Stimulated activated CD8-positive, alpha-beta memory T cell treated with anti-CD3 and anti-CD28 coated beads, Interleukin-7, amount 100 ng/mL, for 24 hours (primary cell): ENCODE measurements at places on chromosomes 6 and 20.

DNA sequence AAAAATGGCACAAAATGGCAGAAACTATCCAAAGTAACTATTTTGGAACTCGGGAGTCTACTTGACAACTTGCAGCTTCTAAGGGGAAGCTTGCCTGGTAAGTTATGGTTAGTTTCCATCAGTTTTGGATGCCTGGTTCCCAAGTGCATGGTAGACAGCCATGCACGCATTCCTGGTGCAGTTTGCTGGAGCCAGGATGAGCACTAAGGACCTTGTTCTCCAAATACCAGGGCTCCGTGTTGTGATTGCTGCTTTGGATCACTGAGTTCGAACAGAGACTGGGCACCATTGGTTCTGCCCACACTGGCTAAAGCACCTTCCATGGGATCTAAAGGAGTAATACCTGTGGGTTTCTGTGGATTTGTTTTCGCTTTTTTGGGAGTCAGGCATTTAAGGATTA is 103.7 kb downstream of the FAM120B start:
- DNase-seq: no peak

GRCh38 chr6:73400656-73401055 is 6.0 kb downstream of the DDX43 start:
- no peak for DNase-seq

- no peak for DNase-seq
Observed at GRCh38 chr20:62309947-62310756, 7.4 kb downstream of the ADRM1 start.

DNA sequence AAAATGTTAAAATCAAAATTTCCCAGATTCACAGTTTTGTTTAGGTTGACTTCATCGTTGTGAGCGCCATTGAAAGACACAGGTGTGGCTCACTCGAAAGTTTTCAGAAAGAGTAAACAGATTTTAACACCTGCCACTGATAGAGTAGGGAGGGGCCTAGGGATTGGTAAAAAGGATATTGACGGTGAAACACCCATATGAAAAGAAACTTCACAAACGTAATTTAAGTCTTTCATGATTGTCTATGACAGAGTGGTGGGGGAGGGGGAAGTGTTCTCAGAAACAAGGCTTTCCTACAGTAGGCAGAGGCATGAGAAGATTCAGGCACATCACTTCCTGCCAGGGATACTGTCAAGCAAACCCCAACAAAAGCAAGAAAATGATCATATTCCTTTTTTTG is 101.4 kb downstream of the PERP start:
- DNase-seq: no peak

GRCh38 chr6:34056305-34057108 is 89.4 kb downstream of the GRM4 start:
- no peak for DNase-seq

GRCh38 chr6:39898625-39899024 is 35.6 kb downstream of the MOCS1 start:
- no peak for DNase-seq

GRCh38 chr6:139602577-139602976 is 228.1 kb upstream of the CITED2 start:
- DNase-seq: no peak

DNA sequence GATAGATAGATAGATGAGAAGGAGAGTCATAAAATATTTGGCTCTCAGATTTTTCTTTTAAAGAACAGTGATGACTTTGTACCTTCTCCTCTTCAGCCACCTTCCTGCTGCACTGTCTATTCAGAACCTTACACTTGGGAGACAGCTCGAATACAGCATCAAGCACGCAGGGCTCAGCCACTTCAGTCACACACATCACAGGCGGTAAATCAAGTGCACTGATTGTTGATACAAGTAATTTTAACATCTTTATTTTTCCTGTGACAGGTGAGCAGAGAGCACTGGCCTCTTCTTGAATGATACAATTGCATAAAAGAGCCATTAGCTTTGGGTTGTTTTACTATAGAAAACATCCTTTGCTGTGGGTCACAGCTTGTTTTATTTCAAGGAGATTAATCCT is 1118.5 kb upstream of the EYS start:
- no peak for DNase-seq

DNA sequence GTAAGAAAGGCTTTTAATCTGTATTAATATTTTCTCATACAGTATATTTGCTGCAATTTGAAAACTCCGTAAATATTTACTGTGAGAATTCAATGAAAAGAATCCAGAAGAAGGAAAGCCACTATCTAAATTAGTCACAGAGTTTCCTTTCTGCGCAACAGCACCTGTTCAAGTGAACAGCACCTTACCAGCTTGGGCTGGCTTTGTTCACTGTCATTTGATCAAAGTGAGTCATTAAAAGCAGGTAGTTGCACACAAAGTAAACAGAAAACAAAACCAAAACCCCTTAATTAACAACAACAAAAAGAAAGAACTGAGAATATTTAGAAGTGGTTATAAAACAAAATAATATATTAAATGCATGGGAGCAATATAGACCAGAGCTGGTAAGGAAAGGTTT is 12.8 kb downstream of the SMLR1 start:
- DNase-seq: no peak

GRCh38 chr20:43446361-43446879 is 11.3 kb upstream of the SRSF6 start:
- DNase-seq: no peak

DNA sequence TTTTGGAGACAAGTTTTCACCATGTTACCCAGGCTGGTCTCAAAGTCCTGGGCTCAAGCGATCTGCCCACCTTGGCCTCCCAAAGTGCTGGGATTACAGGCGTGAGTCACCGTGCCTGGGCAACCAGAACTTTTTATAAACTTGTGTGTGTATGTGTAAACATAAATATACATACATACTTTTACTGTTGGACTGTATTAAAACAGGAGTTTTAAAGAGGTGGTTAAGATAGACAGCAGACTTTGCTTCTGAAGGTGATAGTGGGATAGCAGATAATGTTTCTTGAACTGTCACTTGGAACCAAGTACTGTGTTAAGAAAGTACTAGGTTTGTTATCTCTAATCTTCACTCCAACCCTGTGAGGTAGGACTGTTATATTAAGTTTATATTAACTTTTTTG is 28.6 kb upstream of the MAPK13 start:
- DNase-seq: no peak

DNA sequence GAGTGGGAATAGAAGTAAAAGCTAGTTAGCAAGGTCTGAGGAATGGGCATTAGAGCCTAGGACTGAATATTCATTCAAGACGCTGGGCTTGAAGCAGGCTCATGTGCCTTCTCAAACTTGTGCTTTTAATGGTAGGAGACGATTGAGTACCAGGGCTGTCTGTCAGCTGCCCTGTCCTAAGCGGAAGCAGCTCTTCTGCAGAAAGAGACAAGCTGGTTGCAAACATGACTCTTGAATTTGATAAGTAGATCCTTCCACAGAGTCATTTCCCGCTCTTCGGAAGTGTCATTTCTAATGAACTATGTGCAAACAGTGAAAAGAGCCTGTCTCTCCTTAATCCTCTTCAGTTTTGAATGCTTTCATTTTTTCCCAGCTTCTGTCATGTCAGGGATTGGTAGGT is 176.4 kb downstream of the TFAP2B start:
- DNase-seq: no peak

DNA sequence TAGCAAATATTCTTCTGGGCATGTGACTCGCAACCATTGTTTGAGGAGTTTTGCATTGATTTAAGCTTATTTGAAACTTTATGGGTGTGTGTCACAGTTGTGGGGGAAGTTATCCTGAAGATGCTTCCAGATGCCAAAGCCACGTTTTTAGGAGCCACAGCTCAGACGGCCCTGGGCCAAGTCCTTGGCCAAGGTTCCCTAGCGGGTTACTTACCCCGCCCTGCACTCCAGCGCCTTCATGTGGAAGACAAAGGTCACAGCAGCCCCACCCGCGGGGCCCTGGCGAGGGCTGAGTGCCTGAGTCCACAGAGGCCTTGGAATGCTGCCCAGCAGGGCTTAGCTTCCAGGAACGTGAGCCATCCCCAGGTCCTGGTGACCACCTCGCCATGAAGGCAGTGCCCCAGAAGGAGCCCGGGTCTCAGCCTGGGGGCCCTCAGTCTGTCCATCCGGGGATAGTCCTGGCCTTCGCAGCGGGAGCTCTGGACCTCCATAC is 308.3 kb downstream of the CDH4 start:
- DNase-seq: no peak

DNA sequence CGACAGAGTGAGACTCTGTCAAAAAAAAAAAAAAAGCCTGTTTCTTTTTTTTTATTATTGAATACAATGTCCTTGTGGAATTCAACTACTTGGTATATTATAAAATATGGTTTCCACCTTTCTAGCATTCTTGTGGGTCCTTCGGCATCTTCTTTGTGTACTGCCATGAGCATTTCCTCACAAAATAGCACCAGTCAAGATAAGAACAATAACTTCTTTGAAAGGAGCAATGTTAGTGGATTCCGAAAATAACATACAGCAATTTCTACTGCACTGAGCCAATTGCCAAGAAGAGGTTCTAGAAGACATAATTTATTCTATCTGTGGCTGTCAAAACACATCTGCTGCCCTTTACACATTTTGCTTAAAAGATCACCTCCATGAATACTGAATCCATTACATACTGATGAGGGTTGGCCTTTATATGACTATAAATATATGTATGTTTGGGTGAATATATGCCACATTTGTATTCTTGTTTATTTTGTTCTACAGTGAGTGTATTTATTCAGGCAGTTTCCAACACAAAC is 19.1 kb upstream of the SPTLC3 start:
- no peak for DNase-seq

- no peak for DNase-seq
Observed at GRCh38 chr6:16639684-16640480, 121.4 kb downstream of the ATXN1 start.

DNA sequence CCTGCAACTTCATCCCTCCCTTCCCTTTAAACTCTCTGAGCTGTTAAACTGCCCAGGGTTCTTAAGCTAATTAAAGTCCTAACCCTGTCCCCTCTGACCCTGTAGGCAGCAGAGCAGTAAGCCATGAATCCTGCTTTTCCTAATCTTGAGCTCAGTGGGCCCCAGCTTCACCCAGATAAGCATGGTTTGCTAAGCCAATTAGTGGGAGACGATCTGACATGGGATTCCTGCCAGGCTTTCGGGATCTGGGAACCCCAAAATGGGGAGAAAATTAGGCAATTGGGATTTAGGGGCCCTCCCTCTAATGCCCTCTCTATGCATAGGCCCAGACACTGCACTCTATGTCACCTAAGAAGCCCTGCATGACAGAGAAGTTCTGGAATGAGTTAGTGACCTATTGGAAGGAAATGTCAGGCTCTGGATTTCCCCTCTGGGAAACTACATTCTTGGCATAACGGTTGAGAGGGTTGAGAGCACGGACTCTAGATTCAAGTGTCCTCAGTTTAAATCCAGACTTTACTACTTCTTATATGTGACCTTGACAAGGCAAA is 4.6 kb downstream of the XKR7 start:
- DNase-seq: no peak

DNA sequence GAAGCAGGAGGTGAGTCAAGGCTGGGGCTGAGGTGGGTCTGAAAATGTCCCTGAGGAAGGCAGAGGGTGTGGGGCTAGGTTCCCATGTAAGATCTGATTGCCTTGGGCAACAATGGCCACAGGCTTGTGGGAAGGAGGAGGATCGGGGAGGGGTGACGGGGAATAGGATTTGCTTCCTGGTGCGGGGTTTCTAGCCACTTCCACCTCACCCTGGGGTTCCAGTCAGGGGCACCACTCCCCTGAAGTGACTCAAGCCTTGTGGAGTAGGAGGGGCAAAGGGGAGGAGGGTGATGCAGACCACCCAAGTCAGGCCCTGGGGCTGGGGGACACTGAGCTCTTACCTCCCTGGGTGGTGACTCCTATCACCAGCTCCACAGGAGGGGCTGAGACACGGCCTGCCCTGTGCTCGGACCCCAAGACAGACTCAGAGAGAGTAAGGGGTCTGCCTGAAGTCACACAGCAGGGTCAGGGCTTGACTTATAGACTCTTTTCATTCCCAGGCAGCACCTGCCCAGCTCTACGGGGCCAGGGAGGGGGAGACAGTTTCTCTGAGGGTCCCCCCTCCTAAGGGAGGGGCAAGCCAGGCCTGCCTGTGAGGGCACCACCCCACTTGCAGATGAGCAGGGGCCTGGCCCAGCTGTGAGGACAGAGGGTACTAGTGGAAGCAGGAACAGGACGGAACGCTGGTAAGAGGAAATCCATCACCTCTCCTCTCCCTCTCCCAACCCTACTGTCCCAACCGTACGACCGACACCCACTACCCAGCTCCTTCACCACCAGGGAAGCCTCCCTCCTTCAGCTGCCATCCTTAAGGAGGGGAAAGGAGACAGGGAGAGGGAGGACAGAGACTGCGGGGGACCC is 12.4 kb upstream of the SPDEF start:
- no peak for DNase-seq

DNA sequence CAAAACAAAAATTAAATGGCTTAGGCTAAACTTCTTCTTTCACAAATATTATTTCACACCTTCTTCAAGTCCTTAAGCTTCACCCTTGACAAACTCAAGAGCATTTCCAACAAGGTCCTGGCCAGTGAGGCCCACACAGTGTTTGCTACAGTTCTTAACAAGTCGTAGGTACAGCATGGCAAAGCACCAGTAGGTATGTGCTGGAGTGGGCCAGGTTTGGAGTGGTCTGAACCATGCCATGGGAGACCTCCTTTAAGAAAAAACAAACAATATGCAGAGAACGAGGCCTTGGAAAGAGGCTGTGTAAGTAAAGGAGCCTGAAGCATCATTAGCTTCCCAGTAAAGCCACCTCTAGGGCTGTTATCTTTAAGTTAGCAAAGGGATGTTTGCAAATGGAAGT is 154.3 kb upstream of the SNX9 start:
- no peak for DNase-seq

- no peak for DNase-seq
Observed at GRCh38 chr6:131640576-131640975, 3.5 kb downstream of the ENPP3 start.

GRCh38 chr20:53020834-53021233 is 48.7 kb downstream of the TSHZ2 start:
- DNase-seq: no peak

- no peak for DNase-seq
Observed at GRCh38 chr6:38610050-38610625, 29.6 kb downstream of the BTBD9 start.

DNA sequence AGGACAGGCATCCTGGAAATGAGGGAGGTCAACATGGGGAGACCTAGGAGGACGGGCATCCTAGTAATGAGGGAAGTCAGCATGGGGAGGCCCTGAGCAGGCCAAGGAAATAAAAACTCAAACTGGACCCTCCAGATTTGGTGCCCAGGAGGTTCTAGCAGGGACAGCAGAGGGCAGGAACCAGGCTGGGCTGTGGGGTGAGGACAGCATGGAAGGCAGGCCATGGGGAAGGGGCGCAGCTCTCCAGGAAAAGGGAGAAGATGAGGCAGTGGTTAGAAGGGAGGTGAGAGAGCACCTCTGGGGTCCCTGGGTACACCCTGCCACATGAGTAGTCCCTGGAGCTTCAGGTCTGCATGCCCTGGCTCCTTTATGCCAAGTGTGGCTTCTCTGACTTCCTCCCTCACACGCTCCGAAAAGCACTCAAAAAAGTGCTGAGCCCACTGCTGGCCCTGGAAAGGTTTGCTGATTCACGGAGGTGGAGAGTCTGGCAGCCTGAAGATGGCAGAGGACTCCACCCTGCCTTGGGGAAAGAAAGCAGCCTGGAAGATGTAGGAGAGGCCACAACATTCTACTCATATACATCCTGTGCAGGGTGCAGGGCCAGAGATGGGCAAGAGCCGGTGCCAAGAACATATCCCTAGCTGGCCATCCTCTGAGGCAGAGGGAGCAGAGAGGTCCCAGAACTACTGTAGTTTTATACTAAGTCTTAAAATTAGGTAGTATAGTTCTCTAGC is 154.9 kb downstream of the MRPL14 start:
- no peak for DNase-seq
